ENCODE measurements at places on chromosomes 2 and 18.

- no peak for DNase-seq
These were observed 2.6 kb upstream of the FZD5 start for GRCh38 chr2:207772081-207772843.

- no peak for DNase-seq
These were observed 77.3 kb downstream of the KLHL14 start for GRCh38 chr18:32695534-32695933.

GRCh38 chr2:48235076-48235475 is 294.9 kb upstream of the STON1 start:
- no peak for DNase-seq

DNA sequence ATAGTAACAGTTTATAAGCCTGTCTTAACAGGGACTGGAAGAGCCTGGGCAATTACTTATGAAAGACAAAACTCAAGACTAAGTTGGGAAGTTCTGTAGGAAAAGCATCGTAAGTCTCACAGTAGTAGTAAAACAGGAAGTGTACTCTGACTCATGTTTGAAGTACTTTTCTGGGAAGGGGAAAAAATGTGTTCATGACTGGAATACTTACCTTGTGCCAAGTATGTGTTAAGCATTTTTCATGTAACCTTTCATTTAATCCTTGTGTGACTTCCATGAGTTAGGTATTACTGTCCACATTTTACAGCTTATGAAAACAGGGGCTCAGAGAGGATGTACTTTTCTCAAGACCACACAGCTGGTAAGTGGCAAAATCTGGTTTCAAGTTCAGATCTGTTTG is 13.7 kb upstream of the SKOR2 start:
- DNase-seq = no peak

- no peak for DNase-seq
These were observed 507.3 kb upstream of the LRRTM4 start for GRCh38 chr2:78029392-78029995.

- DNase-seq = peak; percentile 22
These were observed 63.2 kb upstream of the MAPRE2 start for GRCh38 chr18:34977838-34978532.

DNA sequence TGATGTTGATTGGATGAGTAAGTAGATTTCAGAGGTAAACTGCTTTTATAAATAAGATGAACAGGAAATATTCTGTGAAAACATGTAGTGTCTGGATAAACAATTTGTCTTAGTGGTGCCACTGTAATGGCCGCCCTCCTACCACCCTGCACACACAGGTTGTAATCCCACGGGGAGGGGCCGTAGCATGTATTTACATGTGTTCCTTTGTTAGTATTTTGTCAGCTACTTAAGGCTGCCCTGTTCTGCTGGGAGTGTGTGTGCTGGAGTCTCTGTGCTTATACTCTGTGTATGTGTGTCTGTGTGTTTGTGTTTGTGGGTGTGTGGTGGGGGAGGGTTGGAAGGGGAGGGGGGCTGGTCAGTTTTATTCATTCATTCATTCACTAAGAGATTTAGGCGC is 5.1 kb downstream of the TSHZ1 start:
- DNase-seq = no peak

- DNase-seq = no peak
These were observed 82.3 kb upstream of the SPRED2 start for GRCh38 chr2:65514555-65515195.

DNA sequence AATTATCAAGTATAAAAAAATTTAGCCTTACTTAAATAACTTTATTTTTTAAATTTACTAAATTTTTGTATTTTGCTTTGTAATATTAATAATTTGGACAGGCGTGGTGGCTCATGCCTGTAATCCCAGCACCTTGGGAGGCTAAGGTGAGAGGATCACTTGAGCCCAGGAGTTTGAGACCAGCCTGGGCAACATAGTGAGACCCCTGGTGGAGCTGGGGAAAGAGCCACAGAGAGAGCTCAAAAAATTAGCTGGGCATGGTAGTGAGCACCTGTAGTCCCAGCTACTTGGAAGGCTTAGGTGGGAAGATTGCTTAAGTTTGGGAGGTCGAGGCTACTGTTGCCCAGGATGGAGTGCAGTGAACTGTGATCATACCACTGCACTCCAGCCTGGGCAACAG is 143.5 kb downstream of the B3GNT2 start:
- DNase-seq = no peak

- DNase-seq = no peak
These were observed 309.1 kb upstream of the COL3A1 start for GRCh38 chr2:188664951-188665595.

DNA sequence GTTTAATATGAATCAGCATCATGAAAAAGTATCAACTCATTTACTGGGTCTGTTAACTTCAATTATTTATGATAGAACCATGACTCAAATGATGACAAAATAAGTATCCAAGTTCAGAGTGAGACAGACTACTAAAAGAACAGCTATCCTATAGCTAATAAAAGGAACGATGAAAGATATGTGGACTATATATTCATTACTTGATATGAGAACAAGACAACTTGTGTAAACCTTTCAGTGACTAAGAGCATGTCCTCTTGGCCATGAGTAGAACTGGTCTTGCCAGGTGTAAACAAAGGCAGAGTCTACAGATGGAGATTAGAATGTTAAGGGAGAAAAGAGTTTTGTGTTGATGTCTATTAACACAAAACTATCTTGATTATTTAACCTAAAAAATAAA is 360.4 kb upstream of the ZC3H15 start:
- no peak for DNase-seq

- DNase-seq = no peak
These were observed 52.8 kb downstream of the WIPF1 start for GRCh38 chr2:174544802-174545201.

DNA sequence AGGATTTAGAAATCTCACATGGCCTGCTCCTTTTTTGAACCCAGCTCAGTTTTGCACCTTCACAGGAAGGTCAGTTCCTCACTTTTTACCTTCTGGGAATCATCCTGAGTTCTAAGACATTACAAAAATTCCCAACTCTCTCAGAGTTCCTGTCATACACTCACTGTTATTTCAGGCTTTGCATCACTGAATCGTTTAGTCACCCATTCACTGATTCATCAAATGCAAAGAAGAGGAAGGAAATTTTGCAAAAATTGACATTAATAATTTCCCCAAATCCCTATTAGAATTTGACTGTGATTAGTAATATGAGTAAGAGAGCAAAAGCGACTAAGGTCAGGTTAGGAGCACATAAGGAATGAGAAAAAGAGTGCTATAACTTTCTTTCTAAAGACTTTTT is 197.5 kb downstream of the PDE1A start:
- no peak for DNase-seq

GRCh38 chr2:173884025-173884802 is 81.0 kb downstream of the SP3 start:
- no peak for DNase-seq

DNA sequence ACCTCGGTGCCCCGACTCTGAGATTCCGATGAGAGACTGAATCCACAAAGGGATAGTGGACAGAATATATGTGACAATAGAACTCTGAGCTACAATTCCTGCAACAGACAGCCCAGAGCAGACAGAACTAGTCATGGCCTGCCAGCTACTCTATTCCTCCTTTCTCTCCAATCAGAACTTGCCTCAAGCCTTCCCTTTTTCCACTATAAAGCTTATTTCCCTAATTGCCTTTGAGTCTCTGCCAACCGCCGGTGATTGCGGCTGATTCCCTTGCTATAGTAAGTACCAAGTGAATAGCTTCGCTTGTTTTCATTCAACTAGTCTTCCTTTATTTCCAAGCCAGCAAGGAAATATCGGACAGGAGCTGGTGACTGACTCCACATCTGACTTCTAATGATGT is 96.8 kb downstream of the DSC3 start:
- DNase-seq = no peak

GRCh38 chr2:205372141-205372540 is 310.2 kb upstream of the NRP2 start:
- DNase-seq = no peak
